Dermis blood vessel endothelial cell (primary cell): ENCODE measurements at places on chromosomes 7 and 10.

DNA sequence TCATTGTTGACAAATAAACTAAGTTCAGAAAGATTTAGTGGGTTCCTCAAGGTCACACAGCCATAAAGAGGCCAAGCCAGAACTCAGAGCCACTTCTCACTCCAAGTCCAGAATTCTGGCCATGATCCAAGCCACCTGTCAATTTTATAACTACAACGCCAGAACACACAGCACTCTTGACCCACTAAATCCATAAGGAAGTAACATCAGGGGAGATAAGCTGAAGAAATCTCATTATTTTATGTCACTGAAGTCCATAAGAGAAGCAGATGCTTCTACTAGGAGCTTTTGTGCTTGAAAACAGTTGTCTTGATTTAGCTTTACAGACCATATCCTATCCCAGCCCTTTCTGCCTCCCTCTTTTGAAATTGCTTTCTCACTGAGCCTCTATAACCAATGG, 15.9 kb downstream of the ADAM12 start:
- DNase-seq = no peak

- DNase-seq = peak; percentile 93
Measured at GRCh38 chr7:151736403-151736909, 140.5 kb downstream of the PRKAG2 start.

GRCh38 chr10:45580371-45581215, 92.0 kb downstream of the ZFAND4 start:
- DNase-seq = no peak

DNA sequence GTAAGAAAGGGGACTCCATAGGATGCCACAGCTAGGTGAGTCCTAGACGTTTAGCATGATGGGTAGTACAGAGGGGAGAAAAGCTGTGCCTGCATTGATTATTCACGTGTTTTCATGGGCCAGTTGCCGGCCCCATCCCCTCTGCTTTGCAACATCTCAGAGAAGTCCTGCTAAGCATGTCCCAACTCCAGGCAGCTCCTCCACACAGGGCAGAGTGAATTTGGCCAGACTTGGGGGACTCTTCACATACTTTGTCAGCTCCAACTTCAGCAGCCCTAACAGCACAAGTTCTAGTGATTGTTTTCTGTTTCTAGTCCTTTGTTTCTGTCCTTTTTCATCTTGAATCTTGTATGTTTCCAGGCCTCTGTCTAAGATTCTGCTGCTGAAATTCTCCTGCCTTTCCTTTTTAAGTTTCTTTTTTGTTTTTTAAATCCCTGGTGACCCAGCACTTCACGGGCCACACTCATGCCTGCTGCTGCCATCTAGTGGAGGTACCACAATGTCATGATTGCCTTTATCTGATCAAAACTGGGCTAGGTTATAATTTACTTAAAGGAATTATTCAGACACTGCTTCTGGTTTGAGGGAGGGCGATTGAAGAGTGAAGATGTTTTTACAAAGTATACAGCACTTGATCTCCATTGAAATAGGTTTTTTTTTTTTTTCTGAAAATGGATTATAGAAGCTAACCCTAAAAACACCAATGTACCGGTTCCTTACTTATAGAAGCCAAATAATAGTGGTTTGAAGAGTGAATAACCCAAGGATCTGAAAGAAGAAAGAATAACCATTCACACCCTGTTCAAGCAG, 276.9 kb downstream of the CSTF2T start:
- DNase-seq = peak; percentile 69
